ENCODE measurements at places on chromosomes 11 and 22. TPM values are rescaled to one million over a fixed set of nuclear protein-coding genes. Genes with fewer than 3 reads are reported as not detected.

Gene PHETA2
- total RNA-seq = 1.3 TPM

Gene ABCC8
- total RNA-seq = 0.18 TPM

Gene LMO2
- total RNA-seq = 0.64 TPM

Gene XKR3
- total RNA-seq = not detected

Gene ALDH3B2
- total RNA-seq = not detected

Gene BDNF
- total RNA-seq = 0.36 TPM

DNA sequence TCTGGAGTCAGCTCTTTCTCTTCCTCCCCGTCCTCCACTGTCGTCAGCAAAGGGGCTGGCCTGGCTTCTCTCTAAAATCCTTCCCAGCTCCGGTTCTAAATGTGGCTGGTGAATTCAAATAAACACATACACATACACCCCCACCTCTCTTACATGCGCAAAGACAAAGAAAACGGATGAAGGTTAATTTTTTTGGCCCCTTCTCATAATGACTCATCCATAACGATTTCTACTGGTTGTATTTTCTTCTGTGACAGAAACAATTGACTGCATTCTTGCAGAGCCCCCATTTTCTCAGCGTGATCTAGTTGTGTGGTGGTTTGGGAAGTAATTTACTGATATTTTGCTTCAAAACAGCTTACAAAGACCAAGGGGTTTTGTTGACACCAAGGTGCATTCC, 130.0 kb upstream of the NTM start:
- no peak overlapping the region for H3K27ac ChIP-seq
- no peaks in the 10 kb centered on the region for H3K4me1 ChIP-seq
- peaks cover 9% of the 10 kb centered on the region for H3K27me3 ChIP-seq
- H3K4me3 ChIP-seq = no peak overlapping the region
- DNase-seq = no peak

GRCh38 chr11:85779956-85780640, 30.8 kb downstream of the SYTL2 start:
- H3K4me1 ChIP-seq = peaks cover 8% of the 10 kb centered on the region
- H3K27me3 ChIP-seq = no peaks in the 10 kb centered on the region
- DNase-seq = no peak
- H3K4me3 ChIP-seq = no peak overlapping the region
- H3K36me3 ChIP-seq = no peaks in the 10 kb centered on the region
- H3K27ac ChIP-seq = no peak overlapping the region

DNA sequence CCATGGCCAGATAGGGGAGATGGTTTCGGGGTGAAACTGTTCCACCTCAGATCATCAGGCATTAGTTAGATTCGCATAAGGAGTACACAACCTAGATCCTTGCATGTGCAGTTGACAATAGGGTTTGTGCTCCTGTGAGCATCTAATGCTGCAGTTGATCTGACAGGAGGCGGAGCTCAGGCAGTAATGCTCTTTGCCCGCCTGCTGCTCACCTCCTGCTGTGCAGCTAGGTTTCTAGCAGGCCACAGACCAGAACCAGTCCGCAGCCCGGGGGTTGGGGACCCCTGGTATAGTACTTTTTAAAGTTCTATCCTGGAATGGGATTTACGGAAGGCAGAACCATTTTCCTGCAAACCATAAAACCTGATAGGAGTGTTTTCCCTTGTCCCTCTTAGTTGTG, 54.6 kb downstream of the POLD3 start:
- H3K27ac ChIP-seq = no peak overlapping the region
- no peak for DNase-seq
- no peaks in the 10 kb centered on the region for H3K27me3 ChIP-seq
- no peak overlapping the region for H3K4me3 ChIP-seq
- H3K36me3 ChIP-seq = no peaks in the 10 kb centered on the region

DNA sequence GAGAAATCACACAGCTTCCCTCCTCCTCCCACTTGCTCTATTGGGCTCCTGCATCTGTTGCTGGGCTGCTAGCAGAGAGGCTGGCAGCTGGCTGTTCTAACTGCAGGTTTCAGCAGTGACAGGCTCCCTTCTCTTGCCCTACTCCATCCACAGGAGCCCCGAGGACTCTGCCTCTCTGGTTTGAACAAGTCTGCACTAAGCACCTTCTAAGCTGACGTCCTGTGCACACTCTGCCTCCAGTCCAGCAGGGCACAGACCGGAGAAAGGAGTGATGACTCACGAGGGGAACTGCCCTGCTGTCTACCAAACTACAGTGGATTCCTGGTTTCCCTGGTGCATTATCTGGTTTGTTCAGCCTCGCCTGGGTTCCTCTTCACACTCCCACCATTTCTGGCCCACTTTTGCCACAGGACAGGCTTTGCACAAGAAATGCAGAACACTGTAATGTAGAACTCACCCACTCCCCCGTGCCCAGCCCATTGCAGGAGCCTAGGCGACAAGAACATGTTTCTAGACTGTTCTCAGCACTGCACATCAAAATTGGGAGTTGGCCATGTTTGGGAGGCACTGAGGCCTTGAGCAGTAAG, 26.0 kb downstream of the IL10RA start:
- peaks cover 13% of the 10 kb centered on the region for H3K27me3 ChIP-seq
- H3K4me3 ChIP-seq = no peak overlapping the region
- H3K4me1 ChIP-seq = no peaks in the 10 kb centered on the region
- no peak overlapping the region for H3K27ac ChIP-seq

GRCh38 chr22:37254867-37255233, 10.8 kb upstream of the RAC2 start:
- no peak overlapping the region for H3K4me3 ChIP-seq
- DNase-seq = no peak
- H3K27me3 ChIP-seq = no peaks in the 10 kb centered on the region
- no peak overlapping the region for H3K27ac ChIP-seq

- H3K4me3 ChIP-seq = no peak overlapping the region
- no peak for DNase-seq
- H3K36me3 ChIP-seq = no peaks in the 10 kb centered on the region
- no peaks in the 10 kb centered on the region for H3K27me3 ChIP-seq
- H3K4me1 ChIP-seq = no peaks in the 10 kb centered on the region
- no peak overlapping the region for H3K27ac ChIP-seq
These were observed 149.2 kb downstream of the MIAT start for GRCh38 chr22:26806445-26807175.

DNA sequence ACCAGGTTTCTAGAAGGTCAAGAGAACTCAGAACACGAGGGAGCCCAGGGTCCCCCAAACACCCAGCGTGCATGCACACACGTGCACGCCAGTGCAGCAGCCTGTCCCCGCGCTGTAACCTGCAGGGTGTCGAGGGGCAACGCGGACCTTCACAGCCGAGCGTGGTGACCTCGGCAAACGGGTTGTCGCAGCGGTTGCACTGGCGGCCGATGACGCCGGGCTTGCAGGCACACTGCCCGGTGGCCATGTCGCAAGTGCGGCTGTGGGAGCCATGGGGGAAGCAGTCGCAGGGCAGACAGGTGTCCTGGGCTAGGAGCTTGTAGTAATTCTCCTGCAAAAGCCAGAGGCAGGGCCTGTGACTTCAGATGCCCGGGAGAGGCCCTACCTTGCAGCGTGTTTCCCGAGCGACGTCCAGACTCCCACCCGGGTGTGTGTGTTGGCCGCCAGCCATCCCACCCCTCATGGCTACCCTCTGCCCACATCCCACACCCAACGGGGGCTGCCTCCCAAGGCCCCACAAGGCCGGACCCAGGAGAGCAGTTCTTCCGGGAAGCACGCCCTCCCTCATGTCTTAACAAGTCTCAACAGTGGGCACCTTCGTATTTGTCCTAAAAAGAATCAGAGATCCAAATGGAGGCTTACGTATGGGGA, 56.1 kb downstream of the TRMU start:
- no peaks in the 10 kb centered on the region for H3K27me3 ChIP-seq
- no peaks in the 10 kb centered on the region for H3K4me1 ChIP-seq
- H3K36me3 ChIP-seq = no peaks in the 10 kb centered on the region
- H3K27ac ChIP-seq = no peak overlapping the region
- no peak overlapping the region for H3K4me3 ChIP-seq

- DNase-seq = no peak
- no peaks in the 10 kb centered on the region for H3K27me3 ChIP-seq
- H3K36me3 ChIP-seq = no peaks in the 10 kb centered on the region
- peaks cover 50% of the 10 kb centered on the region for H3K4me1 ChIP-seq
These were observed 3.6 kb downstream of the BCL9L start for GRCh38 chr11:118921929-118922744.

DNA sequence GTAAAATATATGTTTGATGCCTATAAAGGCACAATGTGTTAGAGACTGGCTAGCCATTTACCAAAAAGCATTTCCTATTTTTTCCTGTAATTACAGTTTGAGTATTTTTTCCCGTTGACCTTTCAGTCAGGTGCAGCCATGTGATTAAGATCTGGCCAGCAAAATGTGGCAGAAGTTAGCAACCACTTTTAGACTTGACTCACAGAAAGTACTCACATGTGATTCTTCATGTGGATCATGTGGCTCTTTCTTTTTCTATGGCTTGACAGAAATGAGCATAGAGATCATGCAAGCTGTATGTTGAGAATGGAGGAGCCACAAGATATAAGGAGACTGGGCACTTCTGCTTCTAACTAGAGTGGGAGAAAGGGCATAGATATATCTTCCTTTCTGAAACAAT, 27.3 kb upstream of the RAB38 start:
- DNase-seq = no peak
- H3K27me3 ChIP-seq = no peaks in the 10 kb centered on the region
- no peak overlapping the region for H3K27ac ChIP-seq
- H3K4me1 ChIP-seq = no peaks in the 10 kb centered on the region

DNA sequence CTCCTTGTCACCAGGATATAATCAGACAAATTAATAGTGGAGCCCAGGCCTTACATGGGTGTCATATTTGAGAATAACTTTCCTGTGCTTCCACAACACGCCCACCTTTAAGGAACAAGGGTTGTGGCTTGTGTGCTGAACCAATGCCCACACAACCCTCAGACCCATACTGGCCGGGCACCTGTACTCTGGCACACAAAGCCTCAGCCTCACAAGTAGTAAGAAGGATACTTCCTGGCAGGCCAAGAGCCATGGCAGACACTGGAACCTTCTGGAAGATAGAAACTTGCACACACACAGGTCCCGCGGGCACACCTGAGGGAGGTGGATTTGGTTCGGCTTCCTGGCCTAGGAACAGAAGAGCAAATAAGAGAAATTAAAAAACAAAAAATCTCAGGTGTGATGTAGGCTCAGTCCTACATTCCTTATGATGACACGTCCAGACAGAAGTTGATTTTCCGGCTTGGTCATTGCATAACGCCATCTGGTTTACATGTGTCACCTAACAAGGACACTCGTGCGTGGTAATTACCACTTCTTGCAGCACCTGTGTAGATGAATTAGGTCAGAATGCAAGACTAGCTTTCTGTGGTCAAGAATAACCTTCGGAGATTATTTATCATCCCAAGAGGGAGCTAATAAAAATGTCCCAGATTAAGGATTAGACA, 5.8 kb upstream of the BRD1 start:
- H3K4me3 ChIP-seq = no peak overlapping the region
- no peak for DNase-seq

GRCh38 chr11:61885166-61885778, 6.1 kb downstream of the FADS3 start:
- H3K36me3 ChIP-seq = no peaks in the 10 kb centered on the region
- H3K4me3 ChIP-seq = no peak overlapping the region
- no peaks in the 10 kb centered on the region for H3K27me3 ChIP-seq

DNA sequence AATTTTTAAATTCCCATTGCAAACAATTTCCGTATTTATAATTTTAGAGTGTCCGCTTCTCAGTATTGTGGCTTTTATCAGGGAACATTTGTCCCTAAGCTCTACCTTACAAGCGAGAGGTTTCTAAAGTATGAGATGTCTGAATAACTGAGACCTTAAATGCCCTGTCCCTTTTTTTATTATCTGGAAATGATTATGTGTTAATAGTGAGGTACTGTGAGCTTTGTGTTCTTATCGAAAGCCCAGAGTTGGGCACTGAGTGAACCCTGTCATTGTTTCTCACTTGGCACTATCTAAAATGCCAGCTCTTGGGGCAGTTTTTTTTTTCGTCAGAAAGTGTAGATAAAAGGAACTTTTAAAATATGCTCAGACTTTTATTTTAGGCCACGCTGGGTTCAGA, 9.5 kb downstream of the CTTN start:
- DNase-seq = no peak
- peaks cover 55% of the 10 kb centered on the region for H3K36me3 ChIP-seq
- no peak overlapping the region for H3K27ac ChIP-seq
- no peak overlapping the region for H3K4me3 ChIP-seq

- DNase-seq = no peak
- no peak overlapping the region for H3K4me3 ChIP-seq
- no peaks in the 10 kb centered on the region for H3K36me3 ChIP-seq
These were observed 4.3 kb upstream of the BAIAP2L2 start for GRCh38 chr22:38114484-38115398.

GRCh38 chr11:102230186-102230585, 87.1 kb upstream of the BIRC3 start:
- H3K36me3 ChIP-seq = peaks cover 9% of the 10 kb centered on the region
- H3K27ac ChIP-seq = peak overlapping the region; percentile 48
- H3K4me3 ChIP-seq = no peak overlapping the region
- H3K27me3 ChIP-seq = no peaks in the 10 kb centered on the region
- DNase-seq = no peak

DNA sequence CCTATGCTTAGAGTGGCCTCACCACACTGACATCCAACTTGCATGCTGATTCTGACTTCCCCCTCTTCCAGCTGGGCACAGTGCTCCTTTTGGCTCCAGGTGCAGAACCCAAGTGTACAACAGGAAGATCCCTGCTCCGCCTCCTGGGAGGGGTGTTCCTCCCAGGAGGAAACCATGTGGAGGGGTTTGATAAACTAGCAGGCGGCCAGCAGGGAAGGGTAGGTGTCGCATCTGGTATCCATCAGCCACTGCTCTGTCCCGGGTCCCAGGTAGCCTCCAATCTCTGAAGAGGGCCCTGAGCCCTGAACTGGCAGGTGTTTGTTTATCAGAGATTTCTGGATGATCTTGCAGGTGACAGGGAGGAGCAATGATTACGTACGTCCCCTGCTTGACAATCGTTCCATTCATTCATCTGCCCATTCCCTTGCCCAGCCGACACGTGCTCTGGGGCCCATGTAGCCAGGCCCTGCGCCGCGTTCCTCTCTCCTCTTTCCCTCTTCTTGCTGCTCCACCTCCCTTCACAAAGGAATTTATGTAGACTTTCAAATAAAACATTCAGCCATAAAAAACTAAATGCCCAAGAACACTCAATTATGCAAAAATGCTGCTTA, 41.2 kb upstream of the MICAL2 start:
- peaks cover 25% of the 10 kb centered on the region for H3K4me1 ChIP-seq
- DNase-seq = no peak
- H3K36me3 ChIP-seq = no peaks in the 10 kb centered on the region
- no peaks in the 10 kb centered on the region for H3K27me3 ChIP-seq

DNA sequence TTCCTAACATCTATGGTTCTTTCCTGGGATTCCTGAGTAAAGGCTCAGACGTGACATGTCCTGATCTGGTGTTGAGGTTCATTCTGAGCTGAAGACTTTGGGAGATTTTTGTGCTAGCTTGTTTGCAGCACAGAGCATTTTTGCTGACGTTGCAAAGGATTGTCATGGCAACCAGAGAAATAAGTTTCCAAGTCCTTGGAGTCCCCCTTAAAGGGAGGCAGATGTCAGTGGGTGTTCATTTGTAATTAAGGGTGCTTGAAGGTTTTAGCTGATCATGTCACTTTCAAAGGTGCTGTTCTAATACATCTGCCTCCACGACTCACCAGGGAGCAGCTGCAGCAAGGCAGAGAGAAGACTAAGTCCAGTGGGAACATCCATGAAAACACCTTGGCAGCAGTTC, 5.4 kb upstream of the SYN3 start:
- H3K4me3 ChIP-seq = no peak overlapping the region
- H3K36me3 ChIP-seq = no peaks in the 10 kb centered on the region
- H3K27me3 ChIP-seq = no peaks in the 10 kb centered on the region
- no peak for DNase-seq
- no peak overlapping the region for H3K27ac ChIP-seq
- no peaks in the 10 kb centered on the region for H3K4me1 ChIP-seq
